NCI-H1930 (cell line): ENCODE measurements at places on chromosomes 1 and 21.
A peak's percentile ranks its signal among the peaks of the same experiment; 100 is the strongest.

DNA sequence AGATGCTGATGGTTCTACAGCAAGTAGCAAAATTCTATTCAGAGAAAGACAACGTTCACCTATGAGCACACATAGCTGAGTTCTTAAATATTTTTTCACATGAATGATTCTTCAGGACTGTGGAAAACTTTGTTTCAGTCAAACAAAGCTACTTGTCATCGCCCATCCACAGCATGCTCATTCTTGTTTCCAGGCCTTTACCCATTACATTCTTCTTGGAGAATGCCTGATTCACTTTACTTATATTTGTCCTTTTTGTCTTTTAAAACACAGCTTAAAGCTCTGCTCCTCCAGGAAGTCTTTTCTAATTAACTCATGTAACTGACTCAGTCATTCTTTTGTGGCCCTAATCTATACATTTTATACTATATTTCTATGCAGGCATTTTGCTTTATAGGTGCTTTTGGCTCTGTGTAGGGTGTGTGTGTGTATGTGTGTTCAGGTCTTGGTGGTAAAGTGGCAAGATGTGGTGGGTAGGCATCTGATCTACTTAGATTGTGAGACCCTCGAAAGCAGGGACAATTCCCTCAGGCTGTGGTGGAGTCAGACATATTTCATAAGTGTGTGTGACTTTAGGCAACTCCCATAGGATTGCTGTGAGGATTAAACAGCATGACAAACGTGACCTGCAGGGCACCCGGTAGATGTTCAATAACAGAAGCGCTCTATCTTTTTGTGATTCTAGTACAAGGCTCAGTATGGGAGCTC lies 11.8 kb upstream of the MARK1 start:
- no peak for DNase-seq

- no peak for DNase-seq
These were observed 1.4 kb upstream of the MAN1C1 start for GRCh38 chr1:25615172-25615541.

DNA sequence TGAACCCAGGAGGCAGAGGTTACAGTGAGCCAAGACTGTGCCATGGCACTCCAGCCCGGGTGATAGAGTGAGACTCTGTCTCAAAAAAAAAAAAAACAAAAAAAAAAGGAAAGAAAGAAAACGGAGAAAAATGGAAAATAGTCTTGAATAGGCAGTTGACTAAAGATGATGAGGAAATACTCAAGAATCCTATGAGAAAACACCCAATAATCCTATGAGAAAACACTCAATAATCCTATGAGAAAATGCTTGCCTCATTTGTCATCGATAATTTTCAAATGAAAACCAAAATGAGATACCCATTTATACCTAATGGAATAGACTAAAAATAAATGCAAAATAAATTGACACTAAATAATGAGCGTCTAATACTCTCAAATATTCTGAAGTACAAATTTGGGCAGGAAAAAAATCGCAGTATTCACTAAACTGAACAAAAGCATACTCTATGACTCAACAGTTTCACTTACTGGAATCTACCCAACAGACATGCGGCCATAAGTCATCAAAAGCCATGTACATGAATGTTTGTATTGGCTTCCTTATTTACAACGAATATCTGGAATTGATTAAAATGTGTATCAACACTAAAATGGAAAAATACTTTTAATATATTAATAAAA lies 733.9 kb upstream of the CHRM3 start:
- no peak for DNase-seq

- no peak for DNase-seq
These were observed 783.4 kb upstream of the BRINP3 start for GRCh38 chr1:191261111-191261510.

GRCh38 chr1:82697965-82698364 lies 897.2 kb downstream of the ADGRL2 start:
- no peak for DNase-seq

DNA sequence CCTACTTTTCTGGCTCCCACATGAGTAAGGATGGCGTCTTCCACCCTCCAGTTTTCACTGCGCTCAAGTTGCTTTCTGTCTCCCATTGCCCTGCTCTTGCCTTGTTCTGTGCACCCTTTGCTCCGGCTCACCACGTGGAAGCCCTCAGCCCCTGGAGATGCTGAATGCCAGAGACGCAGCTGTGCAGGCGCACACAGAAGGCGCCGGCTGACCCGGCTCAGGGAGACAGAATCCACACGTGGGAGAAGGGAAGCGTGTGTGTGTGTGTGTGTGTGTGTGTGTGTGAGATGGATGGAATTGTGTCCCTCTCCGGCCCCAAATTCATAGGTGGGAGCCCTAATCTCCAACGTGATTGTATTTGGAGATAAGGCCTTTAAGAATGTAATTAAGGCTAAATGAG lies 118.2 kb upstream of the ERRFI1 start:
- no peak for DNase-seq

DNA sequence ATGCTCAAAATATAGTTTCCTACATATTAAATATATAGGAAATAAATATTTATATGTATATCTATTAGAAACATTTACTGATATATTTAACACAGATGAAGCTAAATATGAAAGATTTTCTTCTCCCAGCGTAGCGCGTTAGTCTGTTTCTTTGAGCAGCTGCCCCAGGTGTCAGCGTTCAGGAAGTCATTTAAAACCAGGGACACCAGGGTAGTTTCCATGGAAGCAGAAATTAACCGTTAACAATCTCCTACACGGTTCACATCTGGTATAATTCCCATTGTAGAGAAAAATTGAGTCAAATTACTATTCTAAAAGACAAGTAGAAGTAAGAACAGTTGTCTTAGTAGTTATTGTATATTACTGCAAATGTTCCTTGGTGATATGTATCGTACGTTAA lies 1443.7 kb downstream of the MRPL39 start:
- DNase-seq = no peak

DNA sequence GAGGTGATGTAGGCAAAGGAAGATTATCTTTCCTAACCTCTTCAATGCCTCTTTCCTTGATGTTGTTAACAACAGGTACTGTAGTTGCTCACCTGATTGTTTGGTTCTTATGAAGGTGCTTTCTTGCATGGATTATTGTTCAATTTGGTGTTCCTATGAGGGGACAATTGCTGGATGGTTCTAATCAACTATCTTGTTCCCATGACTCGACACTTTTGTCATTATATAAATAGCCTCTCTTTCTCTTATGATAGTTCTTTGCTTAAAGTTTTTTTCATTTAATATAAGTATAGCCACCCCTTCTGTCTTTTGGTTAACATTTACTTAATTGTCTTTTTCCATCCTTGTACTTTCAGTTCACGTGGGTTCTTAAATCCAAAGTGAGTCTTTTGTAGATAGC lies 35.5 kb downstream of the OR10R2 start:
- no peak for DNase-seq

DNA sequence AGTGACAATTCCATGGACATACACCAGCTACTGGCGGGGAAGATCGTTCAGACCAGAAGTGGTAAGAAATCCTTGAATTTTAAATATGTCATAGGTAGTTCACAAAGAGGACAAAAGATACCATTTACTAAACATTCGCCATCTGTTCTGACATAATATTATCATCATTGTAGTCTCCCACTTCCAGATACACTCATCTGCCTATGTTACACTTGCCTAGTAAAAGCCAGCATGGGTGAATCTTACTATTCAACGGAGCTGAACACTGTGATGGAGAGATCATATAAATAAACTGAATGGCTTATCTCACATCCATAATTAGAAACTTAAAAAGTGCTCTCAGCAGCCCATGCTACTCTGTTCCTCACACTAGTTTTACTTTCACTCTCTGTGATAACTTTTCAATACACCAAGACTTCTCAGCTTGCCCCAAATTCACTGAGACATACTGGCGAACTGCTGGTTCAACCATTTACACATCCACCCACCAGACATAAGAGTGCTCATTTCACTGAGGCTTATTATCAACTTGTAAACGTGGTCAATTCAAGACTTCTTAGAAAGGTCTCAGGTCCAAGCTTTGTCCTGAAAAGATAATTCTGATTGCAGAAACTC lies 463 bp upstream of the PRRC2C start:
- no peak for DNase-seq

DNA sequence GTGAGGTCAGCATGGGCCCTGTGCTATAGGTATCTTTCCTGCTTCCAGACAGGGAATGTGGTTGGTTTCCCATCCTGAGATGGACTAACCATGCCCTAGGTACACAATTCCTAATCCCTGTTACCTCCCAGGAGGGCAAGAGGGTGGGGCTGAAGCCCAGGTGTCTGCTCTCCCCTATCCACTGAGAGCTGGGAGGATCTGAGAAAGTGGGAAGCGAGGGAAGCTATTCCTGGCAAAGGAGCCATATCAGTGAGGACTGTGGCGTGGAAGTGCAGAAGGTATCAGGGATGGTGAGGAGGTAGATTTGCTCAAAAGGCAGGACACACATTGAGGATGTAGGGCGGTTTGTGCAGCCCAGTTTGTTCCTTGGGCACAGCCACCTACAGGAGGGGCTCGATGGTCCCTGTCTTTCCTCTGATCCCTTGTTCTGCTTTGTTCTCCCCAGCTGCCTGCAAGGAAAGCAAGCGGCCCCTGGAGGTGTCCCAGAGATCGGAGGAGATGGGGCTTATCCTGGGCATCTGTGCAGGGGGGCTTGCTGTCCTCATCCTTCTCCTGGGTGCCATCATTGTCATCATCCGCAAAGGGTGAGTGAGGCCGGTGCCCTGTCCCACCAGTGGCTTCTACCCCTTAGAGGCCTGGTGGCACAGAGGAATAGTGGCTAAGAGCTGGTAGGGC lies 48.1 kb downstream of the PTPRU start:
- no peak for DNase-seq

- DNase-seq = no peak
These were observed 10.7 kb downstream of the ZNF648 start for GRCh38 chr1:182050481-182051448.

DNA sequence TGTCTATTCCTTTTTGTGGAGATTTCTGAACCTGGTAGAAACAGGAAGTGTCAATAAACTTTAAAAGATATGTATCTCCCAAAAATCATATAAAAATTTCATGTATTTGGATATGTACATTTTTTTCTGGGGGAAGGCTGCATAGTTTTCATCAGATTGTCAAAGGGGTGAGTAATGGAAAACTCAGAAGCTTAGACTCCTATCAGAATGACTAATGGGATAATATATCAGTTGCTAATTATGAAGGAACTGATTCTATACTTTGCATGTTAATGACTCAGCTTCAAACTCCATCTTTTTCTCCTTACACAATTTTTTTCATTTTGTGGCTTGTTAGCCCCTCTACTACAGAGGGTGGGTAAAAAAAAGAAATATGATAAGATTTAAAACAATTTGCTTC lies 55.9 kb downstream of the GON4L start:
- no peak for DNase-seq

- DNase-seq = no peak
These were observed 286.0 kb upstream of the B3GALT2 start for GRCh38 chr1:193472430-193472829.

DNA sequence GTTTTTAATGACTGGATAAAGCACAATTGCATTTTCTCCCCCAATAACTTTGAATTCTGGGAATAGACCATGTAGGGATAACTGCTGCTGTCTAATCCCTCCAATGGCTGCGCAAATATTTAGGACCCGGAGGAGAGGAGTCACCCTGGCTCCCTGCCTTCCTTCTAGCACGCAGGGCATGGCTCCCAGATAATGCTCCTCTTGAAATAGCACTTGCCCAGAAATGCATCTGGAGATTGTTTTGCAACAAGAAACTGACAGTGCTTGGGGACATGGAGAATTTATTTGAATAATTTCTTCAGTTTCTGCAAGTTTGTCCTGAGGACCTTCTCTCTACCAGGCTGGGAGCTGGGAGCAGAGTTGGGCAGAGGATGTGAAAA lies 83.5 kb downstream of the MAN1C1 start:
- no peak for DNase-seq

DNA sequence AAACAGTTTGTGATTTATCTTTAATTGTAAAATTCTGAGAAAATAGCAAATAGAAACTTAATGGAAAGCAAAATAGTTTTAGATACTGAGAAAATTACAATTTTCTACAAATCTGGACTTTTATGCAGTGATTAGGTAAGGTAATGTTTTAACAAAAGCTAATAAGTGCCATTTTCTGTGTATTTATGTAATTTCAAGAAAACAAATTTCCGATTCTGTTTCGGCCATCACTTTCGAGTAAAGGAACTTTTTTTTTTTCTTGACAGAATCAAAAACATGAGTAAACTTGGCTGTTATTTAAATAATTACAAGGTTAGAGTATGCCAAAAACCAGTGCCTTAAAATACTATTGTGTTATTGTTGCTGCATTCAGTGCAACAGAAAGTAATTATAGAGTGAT lies 280.4 kb upstream of the C1orf105 start:
- no peak for DNase-seq

DNA sequence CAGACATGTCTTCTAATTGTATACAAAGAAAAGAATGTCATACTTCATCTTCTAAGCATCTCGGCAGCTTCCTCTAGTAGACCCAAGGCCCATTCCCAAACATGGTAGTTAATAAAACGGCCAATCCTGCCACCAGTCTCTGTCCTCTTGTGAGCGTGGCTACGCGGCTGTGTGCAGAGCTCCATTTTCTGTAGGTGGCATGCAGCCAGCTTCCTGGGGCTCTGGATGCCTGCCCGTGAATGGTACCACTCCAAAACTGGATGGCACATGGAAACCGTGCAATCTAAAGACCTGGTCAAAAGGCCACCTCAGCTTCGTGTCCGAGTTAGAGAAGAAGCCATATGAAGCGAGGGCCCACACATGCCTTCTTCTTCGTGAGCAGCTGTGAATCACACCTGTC lies 110.7 kb downstream of the SIPA1L2 start:
- DNase-seq = no peak

- DNase-seq = peak; percentile 88
These were observed 58.0 kb downstream of the DISC1 start for GRCh38 chr1:231684356-231685244.

DNA sequence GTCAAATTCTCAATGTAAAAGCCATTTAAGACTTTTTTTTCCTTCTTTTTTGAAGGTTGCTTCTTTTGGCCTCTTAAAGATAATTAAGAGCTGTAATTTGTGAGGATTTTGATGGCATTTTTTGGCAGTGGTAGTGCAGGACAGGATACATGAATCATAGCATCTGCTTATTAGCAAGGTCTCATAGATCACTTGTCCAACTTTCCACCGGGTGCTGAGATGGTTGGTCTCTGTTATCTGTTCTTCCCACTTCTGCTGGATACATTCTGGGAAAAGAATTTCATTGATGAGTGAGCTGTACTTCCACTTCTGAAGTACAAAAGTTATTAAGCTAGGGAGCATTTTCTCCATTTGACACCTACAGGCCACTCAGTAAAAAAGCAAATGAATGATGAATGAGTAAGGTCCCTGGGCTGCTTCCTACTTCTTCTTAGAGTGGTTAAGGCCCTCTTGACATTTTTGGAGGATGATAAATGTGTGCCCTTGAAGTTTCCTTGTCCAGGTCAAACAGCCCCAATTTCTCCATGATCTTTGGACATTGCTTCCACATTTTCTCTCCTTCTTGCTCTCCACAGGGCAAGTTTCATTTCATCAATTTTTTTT lies 100.6 kb downstream of the ROR1 start:
- DNase-seq = no peak
